ENCODE measurements at places on chromosomes 5 and 9.

DNA sequence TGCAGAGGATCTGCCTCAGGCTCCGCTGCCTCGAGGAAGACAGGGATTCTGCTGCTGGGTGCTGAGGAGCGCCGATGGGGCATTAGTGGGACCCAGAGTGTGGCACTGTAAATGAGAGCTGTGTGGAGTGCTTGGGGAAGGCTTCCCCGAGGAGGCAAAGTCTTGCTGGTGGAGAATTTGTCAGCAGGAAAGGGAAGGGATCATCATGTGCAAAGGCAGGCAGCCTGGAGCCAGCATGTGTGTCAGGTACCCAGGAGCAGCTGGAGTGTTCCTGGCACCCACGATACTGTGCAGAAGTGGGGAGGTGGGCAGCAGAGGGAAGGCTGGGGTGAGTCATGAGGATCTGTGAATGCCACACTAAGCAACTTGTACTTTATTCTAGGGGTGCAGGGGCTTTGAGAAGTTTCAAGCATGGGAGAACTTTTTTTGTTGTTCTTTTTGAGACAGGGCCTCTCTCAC is 12.3 kb downstream of the B4GALT7 start:
- DNase-seq, result no peak

GRCh38 chr5:68457285-68457684 is 241.7 kb downstream of the PIK3R1 start:
- no peak for DNase-seq

- DNase-seq, result no peak
Measured at GRCh38 chr5:37037840-37038239, 161.3 kb downstream of the NIPBL start.

GRCh38 chr9:121816845-121817450 is 165.5 kb downstream of the DAB2IP start:
- no peak for DNase-seq

- DNase-seq, result no peak
Measured at GRCh38 chr5:175885813-175886212, 14.4 kb downstream of the CPLX2 start.

- peak; percentile 21 for DNase-seq
Measured at GRCh38 chr5:187617-188451, 3.5 kb upstream of the LRRC14B start.

DNA sequence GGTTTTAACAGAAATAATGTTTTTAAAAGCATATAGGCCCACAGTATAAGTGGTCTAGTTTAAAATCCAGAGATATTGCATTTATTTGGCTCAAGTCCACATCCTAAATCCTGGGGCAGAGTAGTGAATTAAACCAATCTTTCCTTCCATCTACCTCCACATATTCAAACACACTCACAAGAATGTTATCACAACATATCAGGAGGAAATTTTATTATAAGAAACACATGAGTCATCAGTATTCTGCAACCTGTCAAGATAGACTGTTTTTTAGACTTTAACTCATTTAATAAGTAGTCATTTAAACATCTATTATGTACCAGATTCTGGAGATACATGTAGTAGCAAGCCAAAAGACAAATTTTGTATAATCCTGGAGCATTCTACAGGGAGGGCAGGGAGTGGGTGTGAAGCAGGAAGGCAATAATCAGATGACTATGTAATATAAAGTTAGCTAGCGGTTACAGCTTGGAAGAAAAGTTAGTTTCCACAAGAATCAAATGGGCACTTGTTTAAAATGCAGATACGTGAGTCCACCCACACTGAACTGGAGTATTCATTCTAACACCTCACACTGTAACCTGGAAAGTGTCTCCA is 187.3 kb upstream of the PIK3R1 start:
- DNase-seq, result peak; percentile 31

GRCh38 chr9:2800394-2801179 is 43.3 kb downstream of the PUM3 start:
- peak; percentile 29 for DNase-seq

DNA sequence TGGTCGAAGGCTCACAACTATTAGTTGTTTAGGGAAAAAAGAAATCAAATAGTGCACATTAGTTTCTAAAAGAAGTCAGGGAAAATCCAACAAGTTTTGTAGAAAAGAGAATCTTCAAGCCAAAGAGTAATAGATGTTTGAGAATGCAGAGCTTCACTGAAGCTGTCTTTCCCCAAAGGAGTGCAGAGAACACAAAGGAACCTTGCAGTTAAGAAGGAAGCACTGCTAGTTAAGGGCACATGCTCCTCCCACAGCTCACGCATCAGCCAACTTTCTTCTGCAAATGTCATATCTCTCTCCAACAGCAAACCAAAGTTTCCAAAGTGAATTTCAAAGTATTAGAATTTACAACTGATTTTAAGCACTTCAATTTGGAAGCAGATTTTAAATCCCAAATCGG is 116.4 kb upstream of the FST start:
- peak; percentile 43 for DNase-seq

- no peak for DNase-seq
Measured at GRCh38 chr5:95426227-95426626, 35.1 kb downstream of the FAM81B start.

DNA sequence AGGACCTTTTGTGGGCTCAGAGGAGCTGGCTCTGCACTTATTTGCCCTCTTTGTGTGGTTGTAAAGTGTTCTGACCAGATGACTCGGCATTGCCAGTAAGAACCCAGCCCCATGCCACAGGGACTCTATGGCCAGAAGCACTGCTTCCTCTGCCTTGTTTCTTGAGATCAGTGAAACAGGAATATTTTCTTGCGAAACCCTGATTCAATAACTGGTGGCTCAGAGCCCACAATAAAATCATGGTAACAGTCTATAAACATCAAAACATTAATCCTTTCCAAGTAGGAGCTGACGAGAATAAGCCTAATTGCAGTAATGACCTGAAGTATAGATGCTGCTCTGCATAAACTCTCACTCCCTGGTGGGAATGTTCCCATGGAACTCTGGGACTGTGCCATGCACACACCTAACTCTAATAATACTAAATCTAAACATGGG is 344.3 kb downstream of the ZNF608 start:
- DNase-seq, result peak; percentile 77

GRCh38 chr5:177389241-177390169 is 5.3 kb downstream of the SLC34A1 start:
- peak; percentile 97 for DNase-seq

GRCh38 chr5:140828362-140828737 is 590 bp downstream of the PCDHA6 start:
- DNase-seq, result no peak

DNA sequence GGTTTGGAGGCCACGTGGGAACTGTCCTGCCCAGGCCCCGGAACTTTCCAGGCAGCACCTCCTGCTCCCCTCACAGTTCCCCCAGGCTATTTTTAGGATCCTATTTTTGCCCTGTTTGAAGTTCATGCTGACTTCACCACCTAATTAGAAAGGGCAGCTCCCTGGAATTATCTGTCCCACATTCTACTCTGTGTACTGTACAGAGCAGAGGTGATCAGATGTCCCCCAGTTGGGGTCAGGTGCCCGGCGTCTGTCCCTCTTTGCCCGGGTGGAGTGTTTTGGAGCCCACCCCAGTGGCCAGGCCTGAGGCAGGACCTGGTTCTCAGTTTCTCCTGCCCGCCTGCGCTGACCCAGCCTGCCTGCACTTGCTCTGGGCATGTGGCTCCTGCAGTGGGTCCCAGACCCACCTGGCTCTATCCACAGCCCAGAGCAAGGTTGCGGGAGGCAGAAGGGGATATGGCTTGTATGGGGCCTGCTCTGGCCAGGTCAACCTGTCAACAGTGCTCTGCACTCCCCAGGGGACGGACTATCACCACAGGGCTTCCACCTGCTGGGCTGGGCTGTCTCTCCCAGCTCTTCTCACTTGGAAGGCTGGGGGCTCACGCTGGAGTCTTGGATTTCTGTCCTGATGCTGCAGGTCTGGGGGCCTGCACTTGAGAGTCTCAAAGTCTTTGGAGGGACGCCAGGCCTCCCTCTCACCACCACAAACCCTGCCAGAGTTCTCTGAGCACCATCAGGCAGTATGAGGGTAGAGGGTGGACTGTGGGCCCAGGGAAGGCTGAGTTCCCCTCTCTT is 268.3 kb downstream of the GADD45G start:
- no peak for DNase-seq

DNA sequence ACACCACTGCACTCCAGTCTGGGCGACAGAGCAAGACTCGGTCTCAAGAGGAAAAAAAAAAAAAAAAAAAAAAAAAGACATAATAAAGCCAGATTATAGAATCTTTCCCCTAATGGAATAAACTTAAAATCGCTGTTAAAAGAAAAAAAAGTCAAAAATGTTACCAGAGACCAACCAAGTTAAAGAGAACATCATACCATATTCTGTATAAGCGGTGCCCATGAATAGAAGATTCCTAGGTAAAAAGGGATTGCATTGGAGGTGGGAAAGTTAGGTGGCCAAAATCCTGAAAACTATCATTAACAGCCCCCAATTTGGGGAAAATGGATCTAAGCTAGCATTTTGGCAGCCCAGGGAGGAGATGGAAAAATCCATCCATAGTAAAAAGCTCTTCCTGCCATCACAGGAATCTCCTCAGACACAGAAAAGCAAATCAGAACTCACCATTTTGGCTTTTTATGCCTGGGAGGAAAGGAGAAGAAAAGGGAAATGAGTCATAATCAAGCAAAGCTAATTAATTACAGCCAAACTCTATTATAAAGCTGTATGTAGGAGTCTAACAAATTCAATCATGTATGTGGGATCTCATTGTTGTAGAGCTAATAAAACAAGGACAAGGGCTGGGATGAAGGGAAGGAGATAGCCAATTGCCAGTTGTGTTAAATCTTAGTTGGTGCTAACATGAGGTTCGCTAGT is 363.8 kb downstream of the ARL15 start:
- no peak for DNase-seq

GRCh38 chr5:77877516-77878355 is 101.6 kb upstream of the TBCA start:
- no peak for DNase-seq

GRCh38 chr5:107937651-107938355 is 267.1 kb upstream of the EFNA5 start:
- no peak for DNase-seq
